Stimulated activated CD8-positive, alpha-beta memory T cell treated with anti-CD3 and anti-CD28 coated beads, Interleukin-7, amount 100 ng/mL, for 1 hour (primary cell): ENCODE measurements at places on chromosomes 13 and 19.

GRCh38 chr19:46824890-46825730 lies 25.5 kb downstream of the AP2S1 start:
- DNase-seq = no peak

DNA sequence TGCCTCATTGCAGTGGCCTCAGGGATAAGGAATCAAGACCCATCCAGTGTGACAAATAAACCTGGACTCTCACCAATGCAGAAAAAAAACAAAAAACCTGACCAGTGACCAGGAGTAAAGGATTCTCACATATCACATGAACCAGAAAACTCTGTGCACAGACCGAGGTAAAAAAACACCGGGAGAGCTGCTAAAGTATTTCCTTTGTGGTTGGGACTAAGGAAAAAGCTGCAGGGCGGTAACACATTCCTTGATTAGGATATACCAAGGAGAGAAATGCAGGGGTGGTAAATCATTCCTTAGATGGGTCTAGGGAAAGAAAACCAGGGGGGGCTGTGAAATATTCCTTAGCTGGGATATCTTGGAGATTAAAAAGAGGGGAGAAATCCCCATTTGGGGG lies 64.8 kb upstream of the ZNF85 start:
- DNase-seq = no peak

GRCh38 chr19:51295382-51296126 lies 15.9 kb upstream of the IGLON5 start:
- no peak for DNase-seq

DNA sequence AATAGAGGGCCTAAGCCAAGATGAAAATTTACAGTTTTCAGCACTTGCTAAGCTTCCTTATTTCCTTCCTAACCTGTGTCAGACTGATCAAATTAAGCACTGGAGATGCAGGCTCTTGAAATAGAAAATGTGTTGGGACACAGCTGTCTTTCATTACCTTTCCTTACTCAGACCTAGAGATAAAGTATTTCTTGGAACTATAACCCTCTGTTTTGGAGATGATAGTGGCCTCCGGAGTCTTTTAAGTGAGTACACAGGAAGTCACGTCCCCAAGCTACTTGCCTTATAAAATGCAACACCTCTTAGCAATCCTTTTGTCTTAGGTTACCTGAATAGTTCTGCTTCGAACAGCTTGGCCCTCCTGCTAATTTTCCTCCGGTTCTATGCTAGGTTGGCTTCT lies 12.4 kb upstream of the AKAP11 start:
- no peak for DNase-seq
